ENCODE measurements at places on chromosomes 6 and 20. TPM values are rescaled to one million over a fixed set of nuclear protein-coding genes. Genes with fewer than 3 reads are reported as not detected.

DNA sequence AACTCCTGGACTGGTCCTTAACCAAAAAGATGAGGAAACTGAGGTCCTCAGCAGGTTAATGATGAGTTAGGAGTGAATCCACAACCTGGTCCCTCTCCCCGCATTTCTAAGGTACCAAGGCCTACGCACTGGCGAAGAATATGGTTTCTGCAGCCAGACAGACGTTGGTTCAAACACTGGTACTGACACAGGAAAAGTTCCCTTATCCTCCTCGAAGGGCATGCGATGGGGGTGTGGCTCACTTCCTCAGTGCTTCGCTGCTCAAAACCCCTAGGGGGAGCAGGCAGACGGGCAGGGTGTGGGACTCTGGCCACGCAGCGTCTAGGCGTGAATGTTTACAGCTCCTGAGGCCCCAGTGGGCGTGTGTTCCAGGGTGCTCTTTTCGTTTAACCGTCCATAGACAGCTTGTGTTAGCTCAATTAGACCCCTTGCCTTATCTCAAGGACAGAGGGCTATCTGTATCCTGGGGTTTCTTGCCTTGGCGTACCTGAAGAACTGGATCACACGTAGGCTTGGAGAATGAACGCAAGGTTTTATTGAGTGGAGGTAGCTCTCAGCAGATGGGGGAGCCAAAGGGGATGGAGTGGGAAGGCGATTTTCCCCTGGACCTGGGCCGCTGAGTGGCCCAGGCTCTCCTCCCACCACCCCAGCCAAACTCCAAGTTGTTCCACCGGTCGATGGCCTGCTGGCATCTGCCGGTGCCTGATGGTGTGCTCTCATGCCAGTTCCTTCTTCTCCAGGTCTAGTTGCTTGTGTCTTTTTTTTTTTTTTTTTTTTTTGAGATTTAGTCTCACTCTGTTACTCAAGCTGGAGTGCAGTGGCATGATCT is 31.8 kb upstream of the PTPN1 start:
- DNase-seq: peak; percentile 43

- no peak for DNase-seq
These were observed 593.5 kb downstream of the MMUT start for GRCh38 chr6:48869595-48869994.

- DNase-seq: no peak
These were observed 70.1 kb downstream of the SLX4IP start for GRCh38 chr20:10504994-10505730.

- no peak for DNase-seq
These were observed 206.3 kb downstream of the QKI start for GRCh38 chr6:163620670-163621330.

GRCh38 chr20:40493071-40493470 is 196.0 kb downstream of the MAFB start:
- DNase-seq: no peak

DNA sequence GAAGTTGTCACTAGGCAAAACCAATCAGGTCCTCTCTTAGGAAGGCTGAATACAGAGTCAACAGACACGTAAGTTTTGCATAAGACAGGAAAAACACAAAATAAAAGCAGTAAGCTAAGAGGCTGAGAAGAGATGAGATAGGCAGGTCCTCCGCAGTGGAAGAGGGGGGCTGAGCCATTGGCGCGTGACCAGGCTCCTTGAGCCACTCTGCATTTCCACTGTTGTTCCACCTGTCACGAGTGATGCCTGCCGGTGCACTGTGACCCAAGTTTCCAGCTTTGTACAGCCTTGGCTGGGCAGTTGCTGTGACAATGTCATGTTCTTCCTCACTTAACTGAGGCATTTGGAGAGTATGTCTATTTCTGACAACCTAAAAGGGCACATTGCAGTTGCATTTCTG is 58.6 kb downstream of the NUDT3 start:
- no peak for DNase-seq

DNA sequence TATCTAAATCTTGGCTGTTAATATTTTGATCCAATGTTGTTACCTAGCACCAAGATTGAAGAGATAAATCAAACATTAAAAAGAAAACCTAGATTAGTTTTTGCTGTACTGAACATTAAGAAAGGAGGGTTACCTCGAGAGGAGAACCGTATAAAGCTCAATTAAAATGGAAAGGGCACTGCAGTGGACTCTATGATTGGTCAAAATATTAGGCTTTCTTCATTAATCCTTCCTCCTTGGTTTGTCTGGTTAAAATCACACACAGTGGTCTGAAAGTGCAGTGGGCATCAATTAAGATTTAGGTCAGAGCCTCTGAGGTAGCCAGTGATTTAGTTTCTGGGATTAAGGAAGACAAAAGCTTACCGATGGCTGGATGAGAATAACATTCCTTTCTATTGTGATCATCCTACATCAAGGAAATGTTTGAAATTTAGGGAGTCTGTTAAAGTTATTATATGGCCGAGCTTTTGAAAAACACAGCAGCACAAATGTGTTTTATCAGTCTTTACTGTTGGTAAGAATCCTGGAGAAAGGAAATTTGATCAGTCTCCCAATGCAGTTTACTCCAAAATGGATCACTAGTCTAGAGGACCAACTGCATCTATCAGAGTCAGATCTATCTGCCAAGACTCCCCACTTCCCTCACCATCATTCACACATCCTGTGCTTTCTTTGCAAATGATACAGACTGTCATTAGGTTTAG is 134.6 kb upstream of the NEDD9 start:
- no peak for DNase-seq

DNA sequence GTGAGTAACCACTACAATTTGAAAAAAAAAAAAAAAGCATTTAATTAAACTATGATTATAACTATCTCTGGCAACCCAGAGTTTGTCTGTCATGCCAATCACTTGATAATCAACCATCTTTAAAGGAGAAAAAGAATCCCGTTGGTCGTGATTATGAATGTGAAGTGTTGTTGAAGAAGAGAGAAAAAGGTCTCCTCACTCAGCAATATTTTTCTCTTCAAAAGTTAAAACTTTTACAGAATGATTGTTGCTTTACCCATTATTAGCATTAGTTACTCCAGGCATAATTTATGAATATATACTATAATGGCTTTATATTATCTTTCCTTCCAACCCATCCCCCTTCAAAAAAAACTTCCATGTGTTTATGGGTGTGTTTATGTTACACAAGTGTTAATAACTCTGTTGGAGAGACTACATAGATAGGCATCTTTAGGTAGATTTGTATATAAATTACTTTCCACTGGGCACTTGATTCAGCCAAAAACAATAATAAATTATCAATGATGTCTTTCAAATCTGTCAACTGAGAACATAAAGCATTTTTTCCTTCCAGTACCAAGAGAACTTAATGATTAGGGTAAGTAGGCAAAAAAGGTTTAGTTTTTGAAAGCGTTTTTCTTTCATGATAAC is 5.1 kb downstream of the BMP5 start:
- no peak for DNase-seq

- DNase-seq: no peak
These were observed 4.0 kb downstream of the TEAD3 start for GRCh38 chr6:35492974-35493284.

EPB41L2 gene
- total RNA-seq: 36.2 TPM

FNDC1 gene
- 0.88 TPM for total RNA-seq

SIM1 gene
- 49.8 TPM for total RNA-seq

CHRNA4 gene
- 165 TPM for total RNA-seq

HLA-G gene
- not detected for total RNA-seq

LKAAEAR1 gene
- not detected for total RNA-seq

FRK gene
- 0.37 TPM for total RNA-seq
